Upper lobe of right lung (tissue), 1 donor: ENCODE measurements at places on chromosomes 3 and 15. TPM values are rescaled to one million over a fixed set of nuclear protein-coding genes. Genes with fewer than 3 reads are reported as not detected.

GRCh38 chr3:124969190-124969589, 34.6 kb upstream of the MUC13 start:
- no peak for DNase-seq

GRCh38 chr3:115831864-115832263, 208.6 kb downstream of the GAP43 start:
- no peak for DNase-seq

SOX14 gene
- not detected for total RNA-seq

SLC7A14 gene
- total RNA-seq = not detected

TM4SF1 gene
- 188 TPM for total RNA-seq

DNAJA4 gene
- 17.9 TPM for total RNA-seq

- DNase-seq = peak; percentile 65
Observed at GRCh38 chr3:62873761-62874710, 1.2 kb downstream of the CADPS start.

DNA sequence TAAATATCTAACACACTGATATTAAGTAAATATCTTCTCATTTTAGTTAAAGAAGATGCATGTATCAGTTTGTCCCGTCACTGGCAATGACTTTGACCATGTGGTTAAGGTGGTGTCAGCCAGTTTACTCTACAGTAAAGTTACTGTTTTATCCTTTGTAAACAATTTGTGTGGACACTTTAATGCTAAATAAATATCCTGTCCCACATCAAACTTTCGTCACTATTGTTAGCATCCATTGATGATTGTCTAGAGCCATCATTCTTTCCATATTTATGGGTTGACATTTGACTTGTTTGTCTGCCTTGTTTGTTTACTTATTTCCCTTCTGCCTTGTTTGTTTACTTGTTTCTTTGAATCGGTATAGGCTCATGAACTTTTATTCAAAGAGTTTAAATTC, 11.0 kb upstream of the GPD1L start:
- DNase-seq = no peak

- DNase-seq = no peak
Observed at GRCh38 chr15:81531109-81531592, 157.1 kb upstream of the TMC3 start.

CCR3 gene
- 0.43 TPM for total RNA-seq

- no peak for DNase-seq
Observed at GRCh38 chr15:92079047-92079446, 225.5 kb downstream of the SLCO3A1 start.

DNA sequence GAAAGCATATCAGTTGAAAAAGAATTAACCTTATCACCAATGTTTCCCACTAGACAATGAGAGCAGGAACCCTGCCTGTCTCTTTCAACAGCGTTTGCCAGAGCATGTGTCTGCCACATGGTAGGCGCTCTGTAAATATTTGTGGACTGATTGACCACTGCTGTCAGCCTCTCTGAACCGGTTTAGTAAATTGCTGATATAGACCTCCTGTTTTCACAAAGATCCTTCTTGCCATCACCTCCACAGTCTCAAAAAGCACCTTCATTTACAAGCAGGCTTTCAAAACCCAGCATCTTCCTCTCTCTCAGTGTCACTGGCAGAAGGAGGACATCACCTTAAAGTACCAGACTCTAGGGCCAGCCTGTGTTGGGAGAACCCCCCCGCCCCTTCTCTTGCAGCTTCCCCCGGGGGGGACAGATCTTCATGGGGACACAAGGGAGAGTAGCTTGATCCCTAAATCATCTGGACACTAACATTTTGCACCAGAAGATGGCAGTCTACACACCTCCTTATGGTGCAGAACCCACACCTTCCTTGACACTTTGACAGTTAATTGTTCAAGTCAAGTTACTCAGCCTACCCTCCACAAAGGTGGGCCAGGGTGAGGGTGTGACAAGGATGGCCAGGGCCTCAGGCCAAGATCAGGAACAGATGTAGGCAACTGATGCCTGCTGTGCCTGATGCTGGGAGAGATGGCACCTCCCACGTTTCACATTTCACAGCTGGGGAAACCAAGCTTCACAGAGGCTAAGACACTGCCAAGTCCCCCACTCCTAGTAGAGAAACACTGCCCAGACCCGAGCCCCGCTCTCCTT, 37.8 kb upstream of the USP3 start:
- no peak for DNase-seq

GRCh38 chr3:21054064-21054463, 696.9 kb downstream of the ZNF385D start:
- DNase-seq = no peak

DNA sequence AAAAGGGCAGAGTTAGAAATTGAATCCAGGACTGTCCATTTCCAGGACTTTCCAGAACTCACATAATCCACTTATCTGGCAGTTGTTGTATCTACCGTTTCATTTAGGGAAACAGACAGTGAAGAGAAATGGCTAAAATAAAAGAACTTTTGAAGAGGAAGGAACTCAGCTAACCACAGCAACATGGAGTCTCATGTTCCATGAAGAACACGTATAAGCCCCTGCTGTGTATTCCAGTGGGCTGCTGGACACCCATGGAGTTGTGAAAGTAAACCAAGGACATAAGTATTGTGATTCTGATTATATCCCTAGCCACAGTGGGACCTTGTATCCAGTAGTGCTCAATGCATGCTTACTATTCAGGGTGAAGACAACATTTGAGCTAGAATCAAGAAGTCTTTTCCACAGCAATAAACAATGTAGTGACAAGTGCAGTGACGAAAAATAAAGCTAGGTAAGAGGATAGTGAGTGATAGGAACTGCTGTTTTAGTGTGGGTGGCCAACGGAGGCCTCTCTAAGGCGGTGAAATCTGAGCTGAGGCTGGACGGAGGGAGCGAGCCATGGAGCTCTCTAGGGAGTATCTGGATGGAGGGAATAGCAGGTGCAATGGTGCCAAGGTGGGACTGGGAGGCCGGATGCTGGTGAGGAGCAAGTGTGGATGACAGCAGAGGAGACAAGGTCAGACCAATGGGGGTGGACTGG, 26.8 kb upstream of the TRH start:
- DNase-seq = no peak

DNA sequence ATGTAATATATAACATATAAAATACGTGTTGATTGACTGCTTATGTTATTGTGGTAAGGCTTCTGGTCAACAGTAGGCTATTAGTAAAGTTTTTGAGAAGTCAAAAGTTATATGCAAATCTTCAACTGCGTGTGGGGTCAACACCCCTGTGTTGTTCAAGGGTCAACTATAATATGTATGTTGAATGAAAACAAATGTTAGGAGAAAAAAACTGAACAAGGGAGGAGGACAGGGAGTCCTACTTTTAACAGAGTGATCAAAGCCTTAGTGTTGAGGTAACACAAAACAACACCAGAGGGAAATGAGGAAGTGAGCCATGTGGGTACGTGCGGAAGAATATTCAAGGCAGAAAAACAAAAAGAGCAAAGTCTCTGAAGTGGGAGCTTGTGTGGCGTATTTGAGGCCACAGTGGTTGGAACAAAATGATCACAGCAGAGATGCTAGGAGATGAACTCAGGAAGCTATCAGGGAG, 62.5 kb downstream of the SFMBT1 start:
- no peak for DNase-seq

DPPA4 gene
- not detected for total RNA-seq

GRCh38 chr3:76700323-76700722, 339.6 kb upstream of the ROBO2 start:
- no peak for DNase-seq

- DNase-seq = no peak
Observed at GRCh38 chr3:42371776-42372175, 38.6 kb downstream of the LYZL4 start.

- no peak for DNase-seq
Observed at GRCh38 chr15:94162939-94163338, 68.4 kb upstream of the MCTP2 start.

DNA sequence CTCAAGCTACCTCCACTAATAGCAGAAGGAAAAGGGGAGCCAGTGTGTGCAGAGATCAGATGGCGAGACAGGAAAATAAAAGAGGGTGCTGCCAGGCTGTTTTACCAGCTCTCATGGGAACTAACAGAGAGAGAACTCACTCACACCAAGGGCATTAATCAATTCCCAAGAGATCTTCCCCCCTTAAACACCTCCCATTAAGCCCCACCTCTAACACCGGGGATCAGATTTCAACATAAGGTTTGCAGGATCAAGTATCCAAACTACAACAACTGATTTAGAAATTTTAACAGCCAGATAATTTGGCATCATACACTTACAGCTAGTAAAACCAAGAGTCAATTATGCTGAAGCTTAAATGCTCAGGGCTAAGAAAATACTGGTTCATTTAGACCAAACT, 18.9 kb downstream of the CD200 start:
- no peak for DNase-seq

DNA sequence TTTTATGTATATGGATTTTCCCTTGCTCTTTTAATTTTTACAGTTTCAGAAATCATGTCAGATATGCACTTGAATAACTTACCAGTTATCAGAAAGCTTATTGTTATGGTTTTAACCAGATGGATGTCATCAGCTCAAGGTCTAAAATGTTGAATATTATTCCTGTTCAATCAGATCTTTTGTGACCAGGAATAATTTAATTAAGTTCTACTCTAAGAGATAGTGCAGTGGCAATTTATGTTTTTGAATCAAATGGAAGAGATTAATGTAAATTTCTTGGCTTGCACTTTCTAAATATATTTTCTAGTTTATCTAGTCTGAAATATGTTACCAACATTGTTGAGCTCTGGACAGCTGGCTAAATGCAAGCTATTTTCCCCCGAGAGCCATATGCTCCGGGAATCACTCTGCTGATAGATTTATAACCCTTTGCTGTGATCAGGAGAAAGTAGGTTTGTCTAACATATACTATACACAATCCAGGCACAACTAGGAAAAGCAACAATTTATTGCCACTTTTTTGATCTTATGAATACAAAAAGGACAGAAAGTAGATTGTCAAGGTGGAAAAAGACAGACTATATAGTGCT, 76.8 kb upstream of the CD96 start:
- no peak for DNase-seq

DNA sequence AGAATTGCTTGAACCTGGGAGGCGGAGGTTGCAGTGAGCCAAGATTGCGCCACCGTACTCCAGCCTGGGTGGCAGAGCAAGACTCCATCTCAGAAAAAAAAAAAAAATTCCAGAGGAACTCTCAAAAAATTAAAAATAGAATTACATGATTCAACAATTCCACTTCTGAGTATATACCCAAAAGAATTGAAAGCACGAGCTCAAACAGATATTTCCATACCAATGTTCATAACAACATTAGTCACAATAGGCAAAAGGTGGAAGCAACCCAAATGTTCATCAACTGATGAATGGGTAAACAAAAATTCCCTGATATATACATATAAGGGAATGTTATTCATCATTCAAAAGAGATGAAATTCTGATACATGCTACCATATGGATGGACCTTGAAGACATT, 16.9 kb upstream of the MORF4L1 start:
- DNase-seq = no peak

B3GNT5 gene
- total RNA-seq = 31.0 TPM

GRCh38 chr3:114119776-114120175, 59.1 kb downstream of the DRD3 start:
- DNase-seq = no peak

SLC2A2 gene
- not detected for total RNA-seq

GRCh38 chr15:49225572-49226281, 55.7 kb downstream of the GALK2 start:
- DNase-seq = no peak

GRCh38 chr3:22937536-22937935, 265.6 kb upstream of the UBE2E2 start:
- DNase-seq = no peak

DNA sequence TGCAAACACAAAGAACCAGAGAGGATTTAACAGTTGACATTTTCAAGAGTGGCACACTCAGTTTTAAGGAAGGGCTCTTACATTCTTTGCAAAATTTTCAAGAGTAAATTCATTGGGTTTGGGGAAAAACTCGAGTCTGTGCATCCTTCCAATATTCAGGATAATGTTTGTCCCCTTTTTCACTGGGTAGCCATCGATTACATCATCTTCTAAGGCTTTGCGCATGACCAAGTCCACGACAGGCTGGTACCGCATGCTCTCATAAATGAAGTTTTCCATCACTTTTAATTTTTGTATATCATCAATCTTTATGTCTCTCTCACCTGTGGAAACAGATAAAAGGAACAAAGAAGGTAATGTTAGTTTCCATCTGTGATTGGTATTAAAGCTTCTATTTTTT, 117.5 kb upstream of the TNFAIP8L3 start:
- DNase-seq = no peak

GRCh38 chr3:124313621-124314020, 321.7 kb upstream of the ROPN1 start:
- DNase-seq = no peak

KNG1 gene
- total RNA-seq = 0.14 TPM

ABHD5 gene
- total RNA-seq = 41.5 TPM

- DNase-seq = no peak
Observed at GRCh38 chr3:108067768-108068167, 23.1 kb downstream of the CD47 start.

CPN2 gene
- not detected for total RNA-seq

DNA sequence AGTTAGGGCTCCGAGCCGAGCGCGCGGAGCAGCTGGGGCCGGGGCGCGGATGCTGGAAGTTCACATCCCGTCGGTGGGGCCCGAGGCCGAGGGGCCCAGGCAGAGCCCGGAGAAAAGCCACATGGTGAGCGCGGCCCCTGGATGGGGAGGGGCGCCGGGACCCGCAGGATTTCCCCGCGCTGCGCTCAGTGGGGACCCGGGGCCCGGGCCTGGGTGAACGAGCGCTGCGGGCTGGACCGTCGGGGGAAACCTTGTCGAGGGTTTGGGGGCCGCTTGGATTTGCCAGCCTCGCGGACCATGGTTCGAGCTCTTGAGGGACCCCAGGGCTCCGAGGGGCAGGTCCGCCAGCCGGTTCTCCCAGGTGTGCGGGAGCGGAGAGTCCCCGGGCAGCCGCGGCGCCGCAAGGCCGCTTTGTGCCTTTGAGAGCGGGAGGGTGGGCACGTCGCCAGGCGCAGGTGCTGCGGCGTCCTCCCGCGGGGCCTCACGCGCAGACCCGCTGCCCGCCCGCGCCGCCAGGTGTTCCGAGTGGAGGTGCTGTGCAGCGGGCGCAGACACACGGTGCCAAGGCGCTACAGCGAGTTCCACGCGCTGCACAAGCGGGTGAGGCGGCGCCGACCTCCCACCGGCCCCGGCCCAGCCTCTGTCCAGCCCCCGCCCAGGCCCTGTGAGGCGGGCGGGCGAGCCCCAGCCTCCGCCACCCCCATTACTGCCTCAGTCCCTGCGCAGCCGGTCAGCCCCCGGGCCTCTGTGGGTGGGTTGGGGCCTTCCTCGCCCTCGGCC, at the start of gene SNX22:
SNX22 (plus strand) TSS at position 5 of the 780 bp plus-strand sequence; CDS start at position 50, 45 bp downstream.
- DNase-seq = peak; percentile 78

SLC38A3 gene
- not detected for total RNA-seq

GRCh38 chr3:46228260-46229242, 13.7 kb upstream of the CCR3 start:
- no peak for DNase-seq
